ENCODE measurements at places on chromosomes 1 and 21.

DNA sequence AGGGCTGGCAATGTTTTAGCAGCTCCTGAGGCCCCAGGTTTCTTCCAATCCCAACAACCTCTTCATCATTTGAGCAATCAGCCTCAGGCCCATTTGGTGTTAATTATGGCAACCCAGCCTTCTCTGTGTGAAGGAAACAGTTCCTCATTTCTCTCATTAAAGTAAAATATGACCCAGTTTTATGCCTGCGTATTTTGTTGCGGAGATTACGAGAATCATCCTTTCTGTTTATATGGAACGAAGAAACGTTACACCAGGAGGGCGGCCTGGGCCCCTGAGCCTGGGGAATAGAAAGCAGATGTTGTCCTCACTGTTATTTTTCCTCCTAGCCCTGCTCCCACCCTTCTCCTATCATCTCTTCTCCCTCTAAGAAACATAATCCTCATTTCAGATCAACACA, 332.2 kb upstream of the USP24 start:
- DNase-seq, result no peak

GRCh38 chr1:201006450-201006849, 17.1 kb downstream of the KIF21B start:
- DNase-seq, result no peak

DNA sequence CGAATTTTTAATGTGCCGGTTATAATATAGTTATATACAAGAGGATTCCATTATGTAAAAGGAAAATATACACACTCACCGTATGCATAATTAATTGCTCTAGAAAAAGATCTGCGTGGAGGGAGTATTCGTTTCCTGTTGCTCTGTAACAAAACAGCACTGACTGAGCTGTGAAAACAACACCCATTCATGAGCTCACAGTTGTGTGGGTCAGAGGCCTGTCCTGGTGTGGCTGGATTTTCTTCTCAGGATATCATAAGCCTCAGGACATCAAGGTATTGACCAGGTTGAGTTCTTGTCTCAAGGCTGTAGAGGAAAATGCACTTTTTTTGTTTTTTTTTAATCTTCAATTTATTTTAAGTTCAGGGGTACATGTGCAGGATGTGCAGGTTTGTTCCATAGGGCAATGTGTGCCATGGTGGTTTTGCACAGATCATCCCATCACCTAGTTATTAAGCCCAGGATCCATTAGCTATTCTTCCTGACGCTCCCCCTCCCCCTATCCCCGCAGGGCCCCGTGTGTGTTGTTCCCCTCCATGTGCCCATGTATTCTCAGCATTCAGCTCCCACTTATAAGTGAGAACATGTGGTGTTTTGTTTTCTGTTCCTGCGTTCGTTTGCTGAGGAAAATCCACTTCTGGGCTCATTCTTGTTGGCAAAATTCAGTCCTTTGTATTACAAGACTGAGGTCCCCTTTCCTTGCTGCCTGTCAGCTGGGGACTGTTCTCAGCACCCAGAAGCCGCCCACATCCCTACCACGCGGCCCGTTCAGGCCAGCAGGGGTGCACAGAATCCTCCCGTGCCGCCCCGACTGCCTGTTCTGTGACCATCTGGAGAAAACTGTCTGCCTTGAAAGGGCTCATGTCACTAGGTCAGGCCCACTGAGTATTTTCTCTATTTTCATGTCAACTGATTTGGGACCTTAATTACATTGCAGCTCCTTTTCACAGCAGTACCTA, 87.4 kb upstream of the ERRFI1 start:
- no peak for DNase-seq

DNA sequence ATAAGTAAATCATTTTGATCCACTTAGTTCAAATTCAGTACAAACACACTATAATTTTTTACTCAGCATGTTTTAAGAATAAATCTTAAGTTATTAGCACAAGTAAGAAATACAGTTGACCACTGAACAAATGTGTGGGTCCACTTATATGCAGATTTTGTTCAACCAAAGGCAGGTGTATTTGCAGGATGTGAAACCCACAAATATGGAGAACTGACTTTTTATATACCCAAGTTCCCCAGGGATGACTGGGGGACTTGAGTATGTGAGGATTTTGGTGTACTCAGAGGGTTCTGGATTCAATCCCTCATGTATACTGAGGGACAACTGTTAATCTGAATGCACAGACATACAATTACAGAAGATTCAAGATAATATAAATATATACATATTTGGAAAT, 25.7 kb upstream of the ERICH3 start:
- DNase-seq, result no peak

DNA sequence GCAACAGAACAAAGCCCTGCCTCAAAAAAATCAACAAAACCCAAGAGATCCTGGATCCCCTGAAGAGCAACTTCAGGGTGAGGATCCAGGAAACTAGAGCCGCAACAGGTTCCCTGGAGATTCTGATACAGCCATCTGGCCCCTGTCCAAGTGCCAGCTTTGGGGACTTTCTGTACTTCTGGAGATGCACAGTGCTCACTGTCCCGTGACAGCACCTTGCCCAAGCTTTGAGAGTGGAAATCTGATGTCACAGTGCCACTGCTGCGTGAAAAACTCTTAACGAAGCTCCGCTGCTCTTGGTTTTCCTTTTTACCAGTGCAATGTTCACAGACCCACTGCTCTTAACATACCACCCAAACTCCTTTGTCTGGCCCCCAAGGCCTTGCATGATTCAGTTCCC, 26.3 kb downstream of the STK40 start:
- DNase-seq, result no peak

- DNase-seq, result no peak
Measured at GRCh38 chr1:26127235-26128163, 15.9 kb downstream of the PDIK1L start.

GRCh38 chr1:54874079-54874830, 12.7 kb downstream of the DHCR24 start:
- no peak for DNase-seq

DNA sequence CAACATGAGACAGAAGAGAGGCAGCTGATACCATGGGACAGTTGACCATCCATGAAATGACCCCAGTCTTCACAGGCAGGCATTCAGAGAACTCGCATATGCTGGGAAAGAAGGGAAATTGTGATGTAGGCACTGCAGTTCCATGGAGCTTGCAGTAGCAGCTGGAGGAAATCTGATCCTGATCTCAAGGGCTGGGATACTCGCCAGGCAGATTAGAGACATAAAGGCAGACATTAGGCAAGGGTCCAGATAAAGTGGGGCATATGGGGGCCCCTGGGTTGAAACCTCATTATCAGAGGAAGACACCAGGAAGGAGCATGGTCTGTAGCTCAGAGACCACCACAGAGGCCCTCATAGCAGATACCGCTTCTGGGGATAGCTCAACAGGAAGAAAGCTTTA, 48.7 kb upstream of the TNR start:
- DNase-seq, result no peak

GRCh38 chr1:225471453-225472301, 43.8 kb upstream of the LBR start:
- no peak for DNase-seq

DNA sequence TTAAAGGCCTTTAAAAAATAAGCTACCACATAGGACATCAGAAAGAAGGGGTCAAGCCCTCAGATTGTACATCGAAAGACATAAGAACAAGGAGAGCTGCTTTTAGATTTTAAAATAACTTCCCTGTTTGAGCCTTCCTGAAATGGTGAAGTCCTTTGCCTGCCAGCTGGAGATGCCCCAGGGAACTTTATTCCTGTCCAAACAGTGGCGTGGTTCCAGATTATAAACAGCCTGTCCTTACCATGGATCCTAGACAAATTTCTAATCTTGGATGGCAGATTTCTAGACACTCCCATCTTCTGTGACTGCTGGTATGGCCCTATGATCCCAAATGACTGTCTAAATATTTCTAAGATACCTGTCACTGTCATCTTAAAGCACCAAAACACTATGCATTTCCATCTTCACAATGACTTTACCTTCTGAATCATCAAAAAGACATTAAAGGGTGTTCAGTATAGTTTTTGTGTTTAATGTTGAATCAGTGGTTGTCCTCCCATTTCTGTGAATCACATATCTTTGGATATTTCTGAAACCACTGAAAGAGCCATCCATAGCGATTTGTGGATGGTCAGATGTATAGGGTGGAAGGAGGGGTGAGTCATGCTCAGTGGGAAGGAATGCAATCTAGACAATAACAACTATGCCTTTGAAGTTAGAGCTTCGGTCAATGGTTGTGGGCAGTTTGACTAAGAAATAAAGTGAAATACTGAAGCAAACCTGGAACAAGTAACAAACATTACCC, 23.2 kb downstream of the ILDR2 start:
- no peak for DNase-seq

DNA sequence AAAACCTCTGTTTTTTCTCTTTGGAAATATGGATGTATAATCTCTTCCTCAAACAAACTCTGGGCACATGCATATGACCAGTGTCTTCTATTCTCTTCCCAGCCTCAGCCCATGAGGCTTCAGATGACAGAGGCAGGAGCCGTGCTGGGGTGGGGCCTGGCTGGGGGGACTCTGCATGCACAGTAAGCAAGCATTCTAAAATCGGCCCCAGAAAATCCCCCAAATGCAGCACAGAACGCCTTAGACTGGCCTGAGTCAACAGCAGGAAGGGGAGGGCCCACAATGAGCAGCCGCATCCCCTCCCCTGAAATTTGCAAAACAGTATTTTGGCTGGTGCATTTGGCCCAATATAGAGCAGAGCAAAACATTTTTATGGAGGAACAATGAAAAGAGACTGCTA, 47.8 kb downstream of the ITPKB start:
- DNase-seq, result no peak

- no peak for DNase-seq
Measured at GRCh38 chr1:22320587-22321344, 130.9 kb upstream of the ZBTB40 start.

- no peak for DNase-seq
Measured at GRCh38 chr1:39524591-39525365, 33.3 kb downstream of the BMP8A start.

DNA sequence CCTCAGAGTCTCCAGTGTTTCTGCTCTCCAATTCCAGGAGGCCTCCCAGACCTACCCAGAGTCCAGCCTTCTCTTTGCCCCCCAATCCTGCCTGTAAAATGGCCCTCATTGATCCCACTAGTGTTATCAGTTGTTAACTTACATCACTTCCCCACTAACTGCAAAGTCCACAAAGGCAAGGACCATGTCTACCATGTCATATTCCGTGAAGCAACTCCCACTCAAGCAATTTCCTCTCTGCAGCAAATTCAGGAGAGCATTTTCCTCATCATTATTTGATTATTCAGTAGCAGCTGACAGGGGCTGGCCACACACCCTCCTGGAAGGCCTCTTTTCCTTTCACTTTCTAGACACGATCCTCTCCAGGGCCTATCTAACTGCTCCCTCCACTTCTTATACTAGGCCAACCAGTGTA, 153.5 kb downstream of the RERE start:
- no peak for DNase-seq

GRCh38 chr1:61079296-61079897, 3.0 kb upstream of the NFIA start:
- DNase-seq, result no peak

GRCh38 chr21:21231913-21232312, 233.7 kb downstream of the NCAM2 start:
- DNase-seq, result no peak

GRCh38 chr1:100458661-100459357, 79.1 kb upstream of the GPR88 start:
- no peak for DNase-seq

DNA sequence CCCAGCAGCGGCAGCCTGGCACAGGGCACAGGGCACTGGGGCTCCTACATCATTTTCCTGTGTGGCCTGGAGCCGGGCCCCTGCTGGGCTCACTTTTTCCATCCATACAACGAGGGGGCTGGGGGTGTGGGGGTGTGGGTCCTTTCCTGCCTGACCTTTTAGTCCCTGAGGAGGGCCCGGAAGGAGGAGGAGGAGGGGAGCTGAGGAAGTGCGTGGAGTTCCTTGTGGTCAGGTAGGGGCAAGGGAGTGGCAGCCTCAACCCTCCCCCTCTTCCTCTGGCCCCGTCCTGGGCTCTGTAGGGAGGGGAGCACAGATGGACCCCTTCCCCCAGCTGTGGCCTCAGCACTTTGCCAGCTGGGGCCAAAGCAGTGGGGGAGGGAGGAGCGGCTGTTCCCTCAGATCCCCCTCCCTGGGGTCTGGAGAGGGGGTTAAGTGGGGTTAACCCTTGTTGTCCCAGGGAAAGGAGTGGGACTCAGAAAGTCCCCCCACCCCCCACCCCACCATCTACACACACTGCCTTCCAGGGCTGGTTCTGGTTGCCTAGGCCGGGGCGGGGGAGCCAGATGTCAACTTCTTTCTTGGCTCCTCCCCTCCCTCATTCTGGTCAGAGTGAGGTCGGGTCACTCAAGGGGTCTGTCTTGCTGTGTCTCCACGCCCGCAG, 5.7 kb downstream of the NTRK1 start:
- DNase-seq, result no peak

GRCh38 chr1:6168947-6169586, 11.1 kb downstream of the CHD5 start:
- DNase-seq, result no peak

DNA sequence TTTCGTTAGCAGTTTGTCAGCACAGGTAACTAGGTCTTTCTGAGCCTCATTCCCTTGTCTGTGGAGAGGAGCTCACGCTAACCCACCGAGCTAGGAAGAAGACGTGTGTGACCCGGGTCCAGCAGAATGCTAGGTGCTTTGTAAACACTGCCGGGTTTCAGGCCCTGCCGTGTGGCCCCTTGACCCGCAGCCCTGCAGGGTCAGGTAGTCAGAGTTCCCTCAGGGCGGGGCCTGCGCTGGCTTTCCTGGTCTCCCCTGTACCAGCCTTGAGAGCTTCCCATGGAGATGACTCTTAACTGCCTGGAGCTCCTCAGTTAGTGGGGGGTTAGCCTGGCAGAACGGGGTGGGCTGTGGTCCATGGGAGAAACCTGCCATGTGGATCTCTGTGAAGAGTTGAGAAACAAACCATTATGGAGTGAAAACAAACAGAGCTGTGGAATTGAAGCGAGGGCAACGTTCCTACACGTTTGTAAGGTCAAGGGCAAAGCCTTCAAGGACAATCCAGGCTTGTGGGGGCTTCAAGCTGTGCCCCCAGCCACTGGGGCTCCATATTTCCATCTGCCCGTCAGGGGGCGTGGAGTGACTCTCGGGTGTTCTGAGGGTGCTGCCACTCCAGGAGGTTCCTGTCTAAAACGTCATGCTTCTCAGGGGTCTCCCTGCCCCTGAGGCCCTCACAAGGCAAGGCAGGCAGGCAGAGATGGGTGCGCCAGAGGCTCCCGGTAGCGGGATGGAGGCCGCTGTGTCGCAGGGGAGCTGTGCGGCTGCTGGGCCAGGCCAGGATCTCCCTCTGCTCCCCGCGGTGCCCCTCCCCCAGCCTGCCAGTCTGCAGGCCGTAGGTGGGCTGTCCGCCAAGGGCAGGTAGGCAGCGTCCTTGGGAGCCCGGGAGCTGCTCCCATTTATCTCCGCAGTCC, 23.8 kb downstream of the LHX4 start:
- no peak for DNase-seq

- no peak for DNase-seq
Measured at GRCh38 chr1:169726851-169727250, 7.0 kb downstream of the SELE start.

- no peak for DNase-seq
Measured at GRCh38 chr1:42461196-42461595, 1.9 kb upstream of the CCDC30 start.

GRCh38 chr1:87404296-87404695, 75.6 kb downstream of the LMO4 start:
- DNase-seq, result no peak

GRCh38 chr1:178540204-178540603, 27.3 kb downstream of the TEX35 start:
- no peak for DNase-seq

All from mucosa of gallbladder (tissue), 1 donor.